ENCODE measurements at places on chromosomes 5 and 9.

DNA sequence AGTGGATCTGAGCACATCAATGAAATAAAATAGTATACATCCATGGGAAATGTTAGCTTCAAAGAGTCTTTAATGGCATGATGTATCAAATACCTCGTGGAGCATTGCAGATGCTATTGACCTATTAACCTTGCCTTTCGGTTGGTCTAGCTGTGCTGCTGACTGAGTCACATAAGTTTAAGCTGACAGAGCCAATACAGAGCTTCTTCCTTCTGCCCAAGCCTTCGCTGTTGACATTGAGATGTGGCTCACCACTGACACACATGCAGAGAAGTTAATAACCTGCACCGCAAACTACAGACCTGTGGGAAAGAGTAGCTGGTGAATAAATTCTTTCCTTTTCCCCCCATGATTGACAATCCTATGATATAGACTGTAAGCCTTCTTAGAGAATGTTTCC, 78.2 kb downstream of the LURAP1L start:
- no peak for ATAC-seq

DNA sequence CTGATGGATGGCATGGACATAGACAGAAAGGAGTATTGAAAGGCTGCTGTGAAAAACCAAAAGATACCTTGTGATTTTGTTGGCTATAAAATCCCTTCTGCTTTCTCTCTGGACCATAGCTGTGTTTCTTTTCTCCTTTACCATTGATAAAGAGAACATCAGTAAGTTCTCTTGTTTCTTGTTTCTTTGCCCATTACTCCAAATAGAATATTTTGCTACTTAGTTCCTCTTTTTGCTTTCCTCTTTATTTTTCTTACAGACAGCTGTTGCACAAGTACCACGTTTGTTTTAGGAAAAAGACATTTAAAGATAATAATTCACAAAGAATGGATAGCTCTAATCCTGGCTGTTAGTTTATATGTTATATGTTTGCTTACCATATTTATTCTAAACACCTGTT, 1129.2 kb downstream of the DTWD2 start:
- ATAC-seq: no peak

DNA sequence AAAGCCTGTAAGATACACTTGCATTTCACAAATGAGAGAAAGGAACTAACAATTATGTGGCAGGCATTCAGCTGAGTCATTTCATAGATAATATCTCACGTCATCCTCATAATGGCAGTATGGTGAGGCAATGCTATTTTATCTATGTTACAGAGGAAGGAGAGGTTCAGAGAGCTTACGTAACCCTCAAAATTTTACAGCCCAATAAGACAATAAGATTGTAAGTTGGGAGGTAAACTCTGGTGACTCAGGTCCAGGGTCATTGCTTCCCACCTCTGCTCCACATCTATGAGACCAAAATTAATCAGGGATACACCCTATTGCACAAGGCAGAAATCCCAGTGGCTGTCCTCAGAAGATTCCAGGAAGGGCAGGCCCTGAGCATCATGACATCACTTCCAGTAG, 309.7 kb downstream of the NSG2 start:
- peak; percentile 88 for ATAC-seq

DNA sequence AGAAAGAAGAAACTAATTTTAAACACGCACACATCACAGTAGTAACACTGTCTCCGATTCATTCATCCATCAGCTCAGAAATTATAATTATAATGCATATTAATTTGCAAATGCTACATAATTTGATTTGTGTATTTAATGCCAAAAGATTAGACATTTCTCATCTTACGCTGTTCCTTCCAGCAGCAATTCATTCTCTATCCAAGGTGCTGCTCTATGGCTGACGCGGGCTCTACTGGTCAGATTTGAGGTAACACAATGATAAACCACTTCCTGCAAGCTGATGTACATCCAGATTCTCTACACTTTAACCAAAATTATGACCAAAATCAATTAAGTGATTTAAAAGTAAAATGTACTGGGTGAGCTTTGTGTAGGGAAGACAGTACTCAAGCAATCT, 77.9 kb upstream of the ICE1 start:
- ATAC-seq: no peak

GRCh38 chr5:116764941-116765340, 190.3 kb upstream of the SEMA6A start:
- ATAC-seq: no peak

- no peak for ATAC-seq
These were observed 53.4 kb downstream of the SLC22A5 start for GRCh38 chr5:132422720-132423437.

DNA sequence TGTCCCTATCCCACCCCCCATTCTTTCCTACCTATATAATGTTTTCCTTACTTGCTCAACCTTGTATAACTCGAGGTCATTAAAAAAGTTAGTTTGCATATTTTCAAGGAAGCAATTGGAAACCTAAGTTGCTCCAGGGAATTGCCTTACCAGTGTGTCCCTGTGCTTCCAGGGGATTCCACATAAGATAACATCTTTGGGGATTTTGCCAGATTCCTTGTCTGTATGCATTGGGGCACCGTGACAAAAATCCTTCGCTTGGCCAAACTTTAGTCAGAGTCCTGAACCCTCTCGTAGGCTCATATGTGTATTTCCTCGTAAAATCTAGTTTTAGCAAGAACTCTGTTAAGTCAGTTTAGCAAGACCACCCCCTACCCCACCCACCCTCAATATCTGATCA, 14.7 kb upstream of the OSMR start:
- ATAC-seq: no peak

- no peak for ATAC-seq
These were observed 217.6 kb downstream of the NDUFS4 start for GRCh38 chr5:53777864-53778618.

- no peak for ATAC-seq
These were observed 44.1 kb upstream of the CEMIP2 start for GRCh38 chr9:71812385-71812784.

- no peak for ATAC-seq
These were observed 371 bp upstream of the PITX1 start for GRCh38 chr5:135034236-135034962.

DNA sequence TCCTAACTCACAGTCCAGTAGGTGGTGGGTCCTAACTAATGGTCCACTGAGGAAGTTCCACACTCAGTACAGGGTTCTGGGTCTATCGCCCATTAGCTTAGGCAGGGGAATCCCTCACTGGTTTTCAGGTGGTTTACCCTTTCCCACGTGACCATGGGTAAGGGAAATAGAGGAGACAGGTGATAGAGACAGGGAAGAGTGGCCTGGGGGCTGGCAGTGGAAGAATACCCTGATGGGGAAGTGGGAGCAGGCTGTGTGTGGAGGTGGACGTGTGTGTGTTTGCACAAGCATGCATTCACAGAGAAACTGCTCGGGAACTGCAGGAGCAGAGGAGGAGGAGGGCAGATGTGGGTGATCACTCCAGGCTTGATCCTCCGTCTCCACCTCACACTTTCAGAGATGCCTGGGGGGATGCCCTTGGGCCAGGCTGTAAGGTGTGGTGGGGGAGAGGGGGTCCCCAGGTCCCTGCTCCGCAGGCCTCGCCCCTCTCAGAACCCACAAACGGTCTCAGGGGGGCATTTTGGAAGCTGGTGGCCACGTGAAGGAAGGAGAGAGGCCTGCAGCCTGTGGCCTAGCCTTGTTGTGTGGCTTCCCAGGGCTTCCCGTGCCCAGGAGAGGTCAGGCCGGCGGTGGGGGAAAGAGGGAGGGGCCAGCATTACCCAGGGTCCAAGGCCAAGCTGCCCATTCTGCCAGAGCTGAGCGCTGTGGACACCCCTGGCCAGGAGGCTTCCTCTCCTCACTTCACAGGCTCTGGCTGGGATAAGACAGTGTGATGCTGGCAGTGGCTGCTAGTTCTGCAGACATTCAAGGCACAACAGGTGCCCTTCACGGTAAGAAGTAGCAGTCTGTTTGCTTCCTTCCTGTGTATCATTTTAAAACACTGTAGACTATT, 80.0 kb downstream of the OTULIN start:
- no peak for ATAC-seq

- ATAC-seq: no peak
These were observed 5.5 kb downstream of the IL31RA start for GRCh38 chr5:55856516-55857246.

DNA sequence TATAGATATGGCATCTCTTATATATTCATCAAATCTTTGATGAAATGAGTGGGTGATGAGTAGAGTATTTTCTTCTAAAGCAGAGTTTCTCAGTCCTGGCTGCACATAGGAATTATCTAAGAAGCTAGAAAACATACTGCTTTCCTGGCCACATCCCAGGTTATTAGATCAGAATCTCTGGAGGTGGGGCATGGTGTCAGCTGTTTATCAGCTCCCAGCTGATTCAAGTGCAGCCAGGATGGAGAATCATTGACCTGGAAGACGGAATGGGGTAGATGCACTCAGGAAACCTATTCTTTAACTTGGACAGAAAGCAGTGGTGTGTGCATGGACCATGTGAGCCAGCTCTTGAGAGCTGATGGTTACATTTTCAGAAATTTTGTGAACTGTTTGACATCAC, 108.1 kb upstream of the IL6ST start:
- ATAC-seq: no peak

DNA sequence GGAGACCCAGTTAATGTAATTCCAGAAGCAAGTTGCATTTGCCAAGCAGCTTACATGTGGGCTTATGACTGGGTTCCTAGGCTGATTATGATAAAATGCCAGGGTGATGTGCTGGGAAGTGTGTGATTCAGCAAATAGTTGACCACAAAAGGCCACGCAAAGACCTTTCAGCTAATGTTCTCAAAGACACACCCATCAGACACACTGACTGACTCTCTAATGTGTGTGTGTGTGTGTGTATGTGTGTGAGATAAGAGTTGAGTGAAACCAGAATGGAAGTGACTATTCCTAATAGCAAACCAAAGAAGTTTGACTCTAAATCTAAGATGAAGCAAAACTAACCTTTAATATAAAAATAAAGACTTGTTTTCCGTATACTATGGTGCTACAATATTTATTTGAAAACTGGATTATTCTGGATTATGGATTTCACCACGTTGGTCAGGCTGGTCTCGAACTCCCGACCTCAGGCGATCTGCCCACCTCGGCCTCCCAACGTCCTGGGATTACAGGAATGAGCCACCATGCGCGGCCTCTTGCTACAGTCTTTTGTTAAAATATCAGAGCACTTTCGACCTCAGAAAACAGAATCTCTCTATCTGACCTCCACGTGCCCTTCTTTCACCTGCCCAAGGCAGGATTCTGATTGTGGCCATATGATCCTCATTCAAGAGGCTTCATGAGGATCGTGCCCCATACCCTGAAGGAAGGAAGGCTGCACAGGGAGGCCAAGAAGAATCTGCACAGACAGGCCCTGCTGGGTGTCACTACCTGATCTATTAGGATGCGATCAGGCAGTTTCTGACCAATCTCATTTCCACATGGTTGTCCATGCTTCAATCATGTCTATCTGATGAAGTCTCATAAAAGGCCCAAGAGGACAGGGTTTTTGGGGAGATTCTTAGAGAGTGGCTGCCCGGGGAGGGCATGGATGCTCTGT, 75.6 kb downstream of the USP20 start:
- ATAC-seq: peak; percentile 93

- no peak for ATAC-seq
These were observed 10.6 kb upstream of the HMHB1 start for GRCh38 chr5:143801252-143801939.

DNA sequence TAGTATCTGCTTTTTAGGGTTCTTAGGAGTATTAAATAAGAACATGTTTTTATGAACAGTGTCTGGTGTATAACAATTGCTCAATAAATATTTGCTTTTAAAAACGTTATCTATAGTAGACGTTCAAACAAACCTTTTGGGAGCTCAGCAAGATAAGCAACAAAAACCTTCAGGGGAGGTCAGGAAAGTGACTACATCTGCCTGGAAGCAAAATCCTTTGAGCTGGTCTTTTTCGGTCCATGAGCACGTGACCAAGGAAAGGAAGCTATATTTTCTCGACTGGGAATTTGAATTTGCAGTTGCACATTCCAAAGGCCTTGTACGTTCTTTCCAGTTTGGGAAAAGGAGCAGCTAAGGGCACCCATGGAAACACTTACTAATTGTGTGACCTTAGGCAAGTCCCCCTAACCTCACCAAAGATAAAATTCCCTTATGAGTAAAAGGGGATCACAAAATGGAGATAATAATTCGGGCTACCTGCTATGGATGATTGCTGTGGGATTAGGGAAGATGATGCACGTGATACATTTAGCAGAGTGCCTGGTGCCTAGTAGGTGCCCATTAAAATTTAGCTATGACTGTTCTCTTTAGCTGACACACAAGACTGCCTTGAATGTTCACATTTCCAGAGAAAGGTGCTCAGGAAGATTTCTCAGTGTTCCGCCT, 45.4 kb downstream of the PTTG1 start:
- ATAC-seq: no peak

- no peak for ATAC-seq
These were observed 16.8 kb downstream of the IRX4 start for GRCh38 chr5:1865948-1866347.

GRCh38 chr9:120891884-120892747, 15.1 kb upstream of the PHF19 start:
- ATAC-seq: no peak

DNA sequence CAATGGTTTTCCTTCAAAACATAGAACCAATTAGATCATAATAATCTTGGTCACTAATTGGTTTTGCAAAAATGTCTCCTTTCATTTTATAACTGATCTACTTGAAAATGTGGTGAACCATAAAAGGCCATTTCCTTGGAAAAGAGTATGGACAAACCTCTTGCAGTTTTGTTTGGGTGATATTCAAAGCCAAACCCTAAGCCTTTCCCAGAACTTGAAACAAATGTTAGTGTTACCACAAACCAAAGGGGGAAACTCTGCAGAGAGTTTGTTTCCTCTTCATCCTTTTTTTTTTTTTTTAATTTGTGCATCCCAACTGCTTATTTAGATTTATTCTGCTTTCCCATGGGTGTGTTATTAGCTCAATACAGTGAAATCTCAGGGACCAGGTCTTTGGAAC, 204.4 kb upstream of the ADAMTSL1 start:
- ATAC-seq: no peak

- no peak for ATAC-seq
These were observed 6.7 kb downstream of the PITX1 start for GRCh38 chr5:135027266-135027696.

GRCh38 chr9:98099346-98099745, 19.7 kb downstream of the TRIM14 start:
- no peak for ATAC-seq

- ATAC-seq: peak; percentile 69
These were observed 34.7 kb downstream of the LMNB1 start for GRCh38 chr5:126811515-126812198.

DNA sequence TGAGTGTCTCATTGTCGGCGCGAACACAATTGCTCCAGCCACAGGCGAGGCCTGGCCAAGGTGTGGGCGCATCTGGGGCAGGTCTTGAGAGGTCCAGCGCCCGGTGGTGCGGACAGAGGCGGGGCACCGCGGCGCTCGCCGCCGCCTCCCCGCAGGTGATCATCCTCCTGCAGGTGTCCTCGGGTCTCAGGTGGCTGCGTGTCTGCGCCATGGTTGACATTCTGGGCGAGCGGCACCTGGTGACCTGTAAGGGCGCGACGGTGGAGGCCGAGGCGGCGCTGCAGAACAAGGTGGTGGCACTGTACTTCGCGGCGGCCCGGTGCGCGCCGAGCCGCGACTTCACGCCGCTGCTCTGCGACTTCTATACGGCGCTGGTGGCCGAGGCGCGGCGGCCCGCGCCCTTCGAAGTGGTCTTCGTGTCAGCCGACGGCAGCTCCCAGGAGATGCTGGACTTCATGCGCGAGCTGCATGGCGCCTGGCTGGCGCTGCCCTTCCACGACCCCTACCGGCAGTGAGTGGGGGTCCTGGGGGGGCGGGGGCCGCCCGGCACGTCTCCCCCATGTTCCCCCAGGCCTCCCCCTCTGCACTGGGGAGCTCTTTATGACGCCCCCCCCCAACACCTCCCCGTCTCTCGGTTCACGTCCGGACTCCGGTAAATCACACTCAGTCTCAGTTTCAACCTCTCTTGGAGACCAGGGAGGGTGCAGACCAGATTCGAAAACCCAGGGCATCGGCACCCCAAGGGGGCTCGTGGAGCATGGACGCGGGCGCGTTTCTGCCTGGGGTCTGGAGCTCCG, 446 bp downstream of the NXNL2 start:
- peak; percentile 42 for ATAC-seq
